Psoas muscle (tissue), 8 donors: ENCODE measurements at places on chromosomes 5 and 9. TPM values are rescaled to one million over a fixed set of nuclear protein-coding genes. Genes with fewer than 3 reads are reported as not detected.

The NR4A3 gene
- polyA plus RNA-seq, result 11.0 TPM

The SPZ1 gene
- not detected for polyA plus RNA-seq

The MXD3 gene
- 1.3 TPM for polyA plus RNA-seq

The ETF1 gene
- polyA plus RNA-seq, result 212 TPM

The TRIP13 gene
- polyA plus RNA-seq, result 2.9 TPM

The STARD4 gene
- polyA plus RNA-seq, result 0.88 TPM

The ZNF483 gene
- not detected for polyA plus RNA-seq

The BTNL3 gene
- polyA plus RNA-seq, result 0.01 TPM

The EIF4E1B gene
- polyA plus RNA-seq, result not detected

The ENHO gene
- polyA plus RNA-seq, result 0.39 TPM

The ADRB2 gene
- polyA plus RNA-seq, result 3.0 TPM
